T-helper 17 cell (primary cell): ENCODE measurements at places on chromosomes 4 and X.

DNA sequence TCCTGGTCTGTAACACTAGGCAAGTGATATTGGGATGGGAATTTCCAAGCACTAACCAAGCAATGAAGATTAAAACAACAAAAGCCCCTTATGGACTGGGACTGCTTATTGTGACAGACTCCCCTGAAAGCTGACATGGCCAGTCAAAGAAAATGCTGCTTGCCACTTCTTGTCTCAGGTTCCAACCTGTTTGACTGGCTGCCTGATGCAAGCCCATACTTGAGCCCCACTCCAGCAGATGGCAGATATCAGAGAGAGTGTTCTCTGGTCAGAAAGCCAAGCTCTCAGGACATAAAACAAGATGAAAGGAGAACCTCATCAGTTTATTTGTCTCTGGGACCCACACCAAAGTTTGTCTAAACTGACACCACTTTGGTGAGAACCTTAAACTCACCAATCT is 15.5 kb upstream of the IGBP1 start:
- no peak for DNase-seq

- no peak for DNase-seq
Measured at GRCh38 chr4:67204441-67204840, 340.9 kb downstream of the CENPC start.

- DNase-seq, result no peak
Measured at GRCh38 chr4:577499-578450, 1.7 kb upstream of the TMEM271 start.

DNA sequence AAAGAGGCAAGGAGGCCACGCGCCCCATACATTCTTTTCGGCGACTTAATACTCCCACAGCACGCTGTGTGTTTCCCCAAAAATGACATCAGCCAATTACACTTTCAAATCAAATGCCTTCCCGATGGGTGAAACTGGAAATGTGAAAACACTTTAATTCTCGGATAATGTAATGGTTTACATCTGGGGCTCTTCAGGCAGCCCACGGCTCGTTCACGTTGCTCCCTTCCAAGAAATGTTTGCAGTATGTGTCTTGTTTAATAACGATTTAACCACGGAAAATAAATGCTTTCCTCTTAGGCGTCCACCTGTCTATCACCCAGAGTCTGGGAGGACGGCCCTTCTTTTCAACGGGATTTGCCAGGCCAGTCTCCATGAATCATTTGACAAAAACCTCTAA is 272.5 kb downstream of the SHOX start:
- no peak for DNase-seq

GRCh38 chrX:71170660-71171059 is 26.0 kb downstream of the NLGN3 start:
- DNase-seq, result no peak

- DNase-seq, result no peak
Measured at GRCh38 chr4:15875663-15876460, 62.7 kb downstream of the FGFBP1 start.

DNA sequence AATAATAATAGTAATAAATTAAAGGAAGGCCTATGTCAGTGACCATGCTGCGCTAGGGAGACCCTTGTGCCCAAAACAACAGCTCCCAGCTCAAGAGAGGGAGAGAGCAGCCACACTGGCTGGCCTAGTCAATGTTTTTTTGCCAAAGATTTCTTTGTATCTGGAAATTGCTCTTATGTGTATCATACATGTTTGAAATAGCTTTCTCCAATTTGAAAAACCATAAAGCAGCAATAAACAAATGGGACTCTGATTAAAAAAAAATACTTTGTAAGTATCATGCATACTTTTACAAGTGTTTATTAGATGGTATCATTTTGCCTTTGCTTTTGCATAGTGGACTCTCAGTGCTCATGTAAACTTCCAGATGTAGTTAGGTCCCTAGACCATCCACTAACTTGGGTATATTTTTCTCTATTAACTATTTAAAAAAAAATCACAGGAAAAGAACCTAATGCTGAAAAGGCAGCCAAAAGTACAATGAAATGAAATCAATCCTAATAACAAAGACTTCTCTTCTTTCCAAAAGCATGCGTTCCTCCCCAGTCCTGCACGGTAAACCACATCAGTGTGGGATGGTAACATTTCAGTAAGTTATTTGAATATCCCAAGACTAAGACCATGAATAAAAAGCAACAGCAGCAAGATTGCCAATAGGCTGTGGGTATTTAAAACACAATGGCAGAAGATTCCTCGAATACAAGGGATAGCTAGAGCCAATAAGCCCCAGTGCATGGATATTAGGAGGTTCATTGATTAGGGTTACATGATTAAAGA is 117.6 kb downstream of the PALLD start:
- DNase-seq, result no peak

DNA sequence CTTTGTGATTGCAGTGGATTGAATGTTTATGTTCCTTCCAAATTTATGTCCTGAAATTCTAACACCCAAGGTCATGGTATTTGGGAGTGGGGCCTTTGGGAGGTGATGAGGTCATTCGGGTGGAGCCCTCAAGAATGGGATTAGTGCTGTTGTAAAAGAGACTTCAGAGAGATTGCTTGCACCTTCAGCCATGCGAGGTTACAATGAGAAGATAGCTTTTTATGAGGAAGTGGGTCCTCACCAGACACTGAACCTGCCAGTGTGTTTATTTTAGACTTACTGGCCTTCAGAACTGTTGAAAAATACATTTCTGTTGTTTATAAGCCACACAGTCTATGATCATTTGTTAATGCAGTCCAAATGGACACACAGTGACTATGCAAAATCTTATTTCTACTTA is 161.0 kb upstream of the GPRIN3 start:
- no peak for DNase-seq

DNA sequence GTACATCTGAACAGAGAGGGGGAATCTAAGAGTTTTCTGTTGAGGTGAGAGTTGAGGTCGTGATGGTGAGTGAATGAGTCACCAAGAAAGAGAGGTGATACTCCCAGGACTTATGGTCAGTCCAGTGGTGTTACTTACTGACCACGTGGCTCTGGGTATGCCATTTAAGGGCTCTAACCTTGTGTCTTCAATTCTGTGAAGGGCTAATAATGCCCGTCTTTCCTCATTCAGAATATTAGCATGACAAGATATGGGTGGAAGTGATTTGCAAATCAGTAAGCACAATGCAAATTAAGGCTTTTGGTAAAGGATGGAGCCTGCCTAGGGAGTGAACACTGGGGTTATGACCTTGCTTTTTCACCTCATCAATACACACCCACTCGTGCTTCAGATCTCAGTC is 75.2 kb downstream of the COQ2 start:
- no peak for DNase-seq

DNA sequence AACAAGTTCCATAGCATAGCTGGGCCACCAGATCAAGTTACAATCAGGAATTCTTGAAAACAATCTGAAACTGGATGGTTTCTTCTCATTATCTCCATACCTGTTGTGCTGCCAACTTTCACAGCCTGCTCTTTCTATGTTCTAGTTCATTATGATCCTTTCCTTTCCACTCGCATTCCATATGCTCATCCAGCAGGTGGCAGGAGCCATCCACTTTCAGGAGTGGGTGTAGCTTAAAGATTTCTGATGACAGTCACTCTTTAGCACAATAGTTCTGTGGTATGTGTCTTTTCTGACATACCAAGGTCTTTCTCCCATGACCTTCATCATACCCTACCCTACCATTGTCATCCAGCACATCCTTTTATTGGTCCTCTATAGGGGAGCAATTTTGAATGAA is 46.4 kb downstream of the PAGE2 start:
- DNase-seq, result no peak

GRCh38 chr4:91497892-91498291 is 805.9 kb upstream of the GRID2 start:
- no peak for DNase-seq

DNA sequence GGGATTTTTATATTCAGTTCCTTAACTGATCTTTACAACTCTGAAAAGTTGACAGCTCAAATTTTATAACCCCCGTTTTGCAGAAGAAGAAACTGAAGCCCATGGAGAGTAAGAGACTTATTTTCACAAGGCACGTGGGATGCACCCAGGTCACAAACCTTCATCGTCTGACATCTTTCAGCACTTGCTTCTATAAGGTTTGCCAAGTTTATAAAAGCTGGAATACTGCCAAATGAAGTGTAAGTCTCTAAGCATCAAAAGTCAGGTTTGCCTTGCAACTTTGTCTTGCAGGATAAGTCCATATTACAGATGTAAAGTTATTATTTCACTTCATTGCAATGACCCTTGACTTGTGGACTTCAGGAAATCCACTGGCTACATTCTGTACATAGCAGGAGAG is 6.3 kb upstream of the KCNIP4 start:
- DNase-seq, result no peak

- no peak for DNase-seq
Measured at GRCh38 chr4:31662951-31663350, 942.8 kb downstream of the PCDH7 start.

- no peak for DNase-seq
Measured at GRCh38 chr4:98113012-98113411, 30.3 kb downstream of the STPG2 start.

DNA sequence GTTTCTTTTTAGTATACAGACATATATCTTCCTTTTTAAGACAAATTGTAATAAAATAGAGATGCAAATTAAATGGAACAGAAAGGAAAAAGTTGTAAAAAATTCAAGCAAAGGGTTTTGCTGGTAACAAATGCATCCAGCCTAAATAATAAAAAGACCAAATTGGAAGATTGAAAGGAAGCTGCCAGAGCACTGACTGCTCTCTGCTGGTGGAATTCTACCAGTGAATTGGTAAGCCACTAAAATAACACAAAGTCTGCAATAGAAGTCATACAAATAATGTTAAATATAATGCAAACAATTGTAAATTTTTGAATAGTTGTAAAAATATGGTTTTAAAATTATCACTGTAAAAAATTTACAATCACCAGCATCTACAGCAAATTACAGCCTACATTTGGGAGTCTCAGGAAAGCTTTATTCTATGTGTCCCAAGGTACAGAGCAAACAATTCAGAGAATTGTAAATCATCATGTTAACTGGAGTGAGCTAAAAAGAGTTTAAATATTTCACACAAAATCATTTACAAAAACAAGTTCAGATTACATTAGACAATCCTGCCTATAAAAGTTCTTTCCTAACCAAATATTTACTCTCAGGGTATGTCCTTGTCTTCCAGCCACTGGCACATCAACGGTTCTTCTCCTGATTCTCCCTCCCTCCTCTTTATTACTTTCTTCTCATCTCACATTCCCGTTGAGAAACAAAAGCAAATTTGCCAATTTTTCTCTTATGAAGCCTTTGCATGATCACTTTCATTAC is 1322.5 kb downstream of the PCDH7 start:
- DNase-seq, result no peak

DNA sequence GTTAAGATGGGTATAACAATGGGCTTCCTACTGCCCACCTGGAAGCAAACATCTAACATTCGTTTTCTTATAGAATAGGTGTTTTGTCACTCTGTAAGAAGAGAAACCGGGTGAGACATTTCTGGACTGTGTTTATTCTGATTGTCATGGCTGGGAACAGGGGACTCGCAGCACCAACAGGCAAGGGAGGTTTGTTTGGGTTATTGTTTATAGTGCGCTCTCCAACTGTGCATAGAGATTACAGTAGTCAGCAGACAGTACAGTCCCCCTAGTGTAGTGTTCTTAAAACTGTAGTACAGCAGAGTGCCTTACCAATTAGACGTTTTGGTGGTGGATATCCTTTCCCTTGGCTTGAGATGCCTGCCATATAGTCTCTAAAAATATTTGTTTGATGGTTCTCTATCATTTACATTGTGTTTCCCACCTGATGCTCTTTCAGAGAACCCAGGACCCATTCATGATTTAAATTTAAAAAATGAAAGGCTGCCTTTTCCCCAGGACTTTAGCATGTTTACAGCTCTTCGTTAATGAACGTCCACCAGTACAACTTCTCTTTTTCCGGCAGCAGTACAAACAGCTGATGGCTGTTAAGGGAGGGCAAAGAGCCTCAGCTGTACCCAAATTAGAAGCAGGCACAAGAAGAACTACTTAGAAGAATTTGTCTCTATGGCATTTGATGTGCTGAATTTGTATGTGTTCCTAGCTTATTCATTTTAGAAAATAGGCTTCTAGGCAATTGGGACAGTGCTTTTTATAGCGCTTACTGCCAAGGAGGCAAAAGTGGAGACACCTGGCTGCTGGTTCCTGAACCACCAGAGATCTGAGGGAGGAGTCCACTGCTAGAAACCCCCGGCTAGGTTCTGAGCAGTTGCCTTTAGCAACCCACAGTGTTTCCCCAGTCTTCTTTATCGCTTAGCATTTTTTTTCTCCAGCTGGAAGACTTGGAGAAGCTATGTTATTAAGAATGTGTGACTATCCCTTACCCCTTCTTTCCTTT is 1.0 kb upstream of the RNF150 start:
- DNase-seq, result no peak

- DNase-seq, result no peak
Measured at GRCh38 chr4:158813113-158813512, 44.3 kb downstream of the FNIP2 start.

- no peak for DNase-seq
Measured at GRCh38 chr4:99052902-99053301, 35.7 kb downstream of the ADH5 start.

DNA sequence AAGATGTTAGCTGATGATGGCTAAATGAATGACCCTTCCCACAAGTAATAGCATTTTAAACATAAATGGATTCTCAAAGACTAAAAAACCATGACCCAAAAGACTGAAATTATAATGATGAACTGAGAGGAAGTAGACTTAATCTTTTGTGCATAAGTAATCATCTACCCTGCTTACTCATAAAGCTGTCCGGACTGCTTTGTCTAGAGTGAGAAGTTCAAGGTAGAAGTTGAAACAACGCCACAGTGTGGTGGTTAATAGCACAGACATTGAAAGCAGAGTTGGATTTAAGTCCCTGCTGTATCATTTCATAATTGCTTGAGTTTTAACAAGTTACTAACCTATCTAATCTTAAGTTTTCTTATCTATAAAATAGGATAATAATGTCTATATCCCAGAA is 346.6 kb downstream of the CENPC start:
- no peak for DNase-seq
